ENCODE measurements at places on chromosomes 1 and 21.

GRCh38 chr1:109769330-109770078 is 5.8 kb upstream of the EPS8L3 start:
- DNase-seq: no peak

- DNase-seq: no peak
Observed at GRCh38 chr1:25643929-25644328, 27.3 kb downstream of the MAN1C1 start.

DNA sequence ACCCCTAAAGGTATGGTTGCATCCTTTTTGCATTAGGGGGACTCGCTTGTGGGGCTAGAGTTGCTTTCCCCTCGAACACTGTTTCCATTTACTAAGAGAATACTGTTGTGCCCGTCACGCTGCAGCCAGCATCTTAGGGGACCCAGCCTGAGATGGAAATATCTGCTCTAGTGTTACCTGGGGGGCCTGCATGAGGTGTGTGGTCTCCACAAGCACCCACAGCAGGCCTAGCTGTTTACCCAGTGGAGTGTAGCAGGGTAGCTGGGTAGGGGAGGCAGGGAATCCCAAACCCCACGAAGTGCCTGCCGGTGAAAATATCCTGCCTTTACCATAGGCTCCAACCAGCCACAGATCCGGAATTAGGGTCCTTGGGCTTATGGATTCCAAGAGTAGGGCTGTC is 303.6 kb downstream of the PTPRU start:
- no peak for DNase-seq

GRCh38 chr1:235843461-235843961 is 23.2 kb downstream of the LYST start:
- peak; percentile 26 for DNase-seq

- no peak for DNase-seq
Observed at GRCh38 chr1:177411381-177411780, 240.6 kb downstream of the BRINP2 start.

DNA sequence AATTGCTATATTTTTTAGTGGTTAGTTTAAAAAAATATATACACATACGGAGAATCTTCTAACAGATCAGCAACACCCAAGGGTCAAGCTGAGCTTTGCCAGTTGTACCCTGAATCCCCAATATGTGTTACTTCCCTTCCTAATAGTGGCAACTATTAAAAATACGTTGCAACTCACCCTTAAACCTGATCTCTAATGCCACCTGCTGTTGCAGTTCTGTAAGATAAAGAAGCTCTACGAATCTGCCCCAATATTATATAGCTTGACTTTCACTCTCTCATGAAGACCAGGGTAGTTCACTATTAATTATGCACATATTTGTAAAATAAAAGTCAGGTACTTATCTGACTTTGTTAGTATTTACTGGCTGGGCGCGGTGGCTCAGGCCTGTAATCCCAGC is 58.4 kb downstream of the ASH1L start:
- DNase-seq: peak; percentile 44

DNA sequence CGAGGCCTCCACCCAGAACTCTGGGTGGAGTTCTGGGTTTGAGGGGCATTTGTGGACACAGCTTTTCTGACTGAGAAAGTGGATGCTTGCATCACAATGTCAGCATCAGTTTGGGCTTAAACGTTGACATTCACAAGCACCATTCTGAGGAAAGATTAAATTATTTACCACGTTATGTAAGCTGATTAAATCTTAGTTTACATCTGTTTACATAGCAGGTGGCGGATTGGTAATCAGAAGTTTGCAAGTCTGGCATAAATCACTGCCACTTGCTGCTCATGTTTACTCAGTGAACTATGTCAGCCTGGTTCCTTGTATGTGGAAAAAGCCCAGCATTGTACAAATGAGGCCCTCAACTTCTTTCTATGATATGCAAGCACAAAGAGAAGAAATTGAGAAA is 310.1 kb downstream of the PAPPA2 start:
- DNase-seq: no peak

Measured in CD4-positive, alpha-beta T cell treated with Interleukin-21 for 1 hour (primary cell).